ENCODE measurements at places on chromosomes 12 and 14.

DNA sequence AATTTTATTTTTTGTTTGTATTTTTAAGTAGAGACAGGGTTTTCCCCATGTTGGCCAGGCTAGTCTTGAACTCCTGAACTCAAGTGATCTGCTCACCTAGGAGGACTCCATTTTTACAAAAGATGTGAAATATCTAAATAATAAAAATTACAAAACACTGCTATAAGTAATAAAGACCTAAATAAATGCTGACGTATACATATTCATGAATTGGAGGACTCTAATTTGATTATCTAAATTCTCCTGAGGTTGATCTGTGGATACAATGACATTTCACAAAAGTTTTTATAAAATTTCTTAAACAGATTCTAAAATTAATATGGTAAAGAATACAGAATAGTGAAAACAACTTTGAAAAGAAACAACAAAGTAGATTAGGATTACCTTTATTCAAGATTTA, 1224.0 kb downstream of the SLC16A7 start:
- no peak for DNase-seq

- DNase-seq: no peak
Measured at GRCh38 chr14:105316968-105317510, 2.5 kb downstream of the PACS2 start.

GRCh38 chr14:93040982-93041381, 74.7 kb downstream of the ITPK1 start:
- no peak for DNase-seq

DNA sequence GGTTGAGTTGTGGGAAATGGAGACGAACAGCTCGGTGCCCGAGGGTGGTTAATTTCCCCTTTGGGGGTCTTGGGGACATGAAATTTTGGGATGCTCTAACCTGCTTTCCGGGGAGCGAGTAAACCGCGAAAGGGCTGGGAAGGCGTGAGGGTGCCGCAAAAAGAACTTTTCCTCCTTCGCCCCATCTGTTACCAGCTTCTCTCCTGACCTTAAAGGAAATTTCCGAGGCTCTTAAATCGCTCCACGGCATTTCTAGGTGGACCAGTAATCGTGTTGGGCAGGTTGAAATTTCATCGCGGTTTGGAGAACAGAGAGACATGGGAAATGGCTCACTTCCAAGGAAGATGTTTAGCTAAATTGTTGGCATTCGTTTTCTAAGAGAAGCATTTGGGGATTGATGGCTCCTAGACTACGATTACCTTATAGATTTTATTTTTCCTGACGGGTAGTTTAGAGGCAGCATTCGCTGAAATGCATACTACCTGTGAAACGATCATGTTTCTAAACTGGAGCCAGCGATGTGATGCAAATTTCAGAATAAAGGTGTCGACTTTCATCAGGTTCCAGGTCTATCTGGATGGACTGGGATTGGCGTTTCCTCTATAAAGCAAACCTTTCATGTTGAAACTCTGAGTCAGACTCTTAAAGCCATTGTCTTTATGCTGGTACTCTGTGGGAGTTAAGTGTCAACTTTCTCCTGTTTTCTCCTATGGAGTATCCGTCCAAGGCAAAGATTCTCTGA, 414.5 kb downstream of the PCNX1 start:
- DNase-seq: peak; percentile 65

DNA sequence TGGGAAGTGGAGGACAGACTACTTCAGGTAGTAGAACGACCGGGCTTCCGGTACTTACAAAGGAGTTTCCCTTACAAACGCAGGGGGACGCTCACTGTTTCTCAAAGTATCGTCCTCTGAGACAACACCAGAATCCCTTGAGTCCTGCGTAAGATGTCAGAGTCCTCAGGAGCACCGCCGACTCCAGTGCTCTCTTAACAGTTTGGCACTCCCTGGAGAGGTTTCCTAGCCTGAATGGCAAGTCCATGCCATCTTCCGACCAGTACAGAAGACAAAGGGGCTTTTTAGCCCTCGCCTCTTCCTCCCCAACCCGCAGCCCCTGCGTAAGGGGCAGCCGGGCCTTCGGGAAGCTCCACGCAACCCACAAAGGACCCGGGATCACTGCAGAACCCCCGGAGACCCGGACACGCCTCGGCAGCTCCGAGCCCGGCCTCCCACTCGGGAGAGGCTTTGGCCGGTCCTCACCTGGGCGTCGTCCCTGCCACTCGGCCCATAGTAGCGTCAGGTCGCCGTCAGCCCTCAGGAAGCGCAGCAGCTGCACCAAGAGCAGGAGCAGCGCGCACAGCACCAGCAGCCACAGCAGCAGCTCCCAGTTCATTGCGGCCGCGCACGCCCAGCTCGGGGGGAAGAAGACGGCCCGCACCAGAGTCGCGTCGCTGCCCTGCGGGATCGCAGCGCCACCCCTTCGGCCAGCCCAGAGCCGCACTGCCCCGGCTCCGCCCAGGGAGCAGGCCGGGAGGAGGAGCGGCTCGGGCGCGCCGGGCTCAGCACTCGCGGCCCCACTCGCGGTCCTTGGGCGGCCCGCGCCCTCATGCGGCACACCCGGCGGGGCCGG, at the start of gene DHRS7:
Gene DHRS7 (minus strand): TSS at position 687 of the 835 bp plus-strand sequence. CDS start 89 bp downstream, at position 598.
- DNase-seq: peak; percentile 74

GRCh38 chr14:101292448-101292847, 268.8 kb upstream of the DIO3 start:
- no peak for DNase-seq

DNA sequence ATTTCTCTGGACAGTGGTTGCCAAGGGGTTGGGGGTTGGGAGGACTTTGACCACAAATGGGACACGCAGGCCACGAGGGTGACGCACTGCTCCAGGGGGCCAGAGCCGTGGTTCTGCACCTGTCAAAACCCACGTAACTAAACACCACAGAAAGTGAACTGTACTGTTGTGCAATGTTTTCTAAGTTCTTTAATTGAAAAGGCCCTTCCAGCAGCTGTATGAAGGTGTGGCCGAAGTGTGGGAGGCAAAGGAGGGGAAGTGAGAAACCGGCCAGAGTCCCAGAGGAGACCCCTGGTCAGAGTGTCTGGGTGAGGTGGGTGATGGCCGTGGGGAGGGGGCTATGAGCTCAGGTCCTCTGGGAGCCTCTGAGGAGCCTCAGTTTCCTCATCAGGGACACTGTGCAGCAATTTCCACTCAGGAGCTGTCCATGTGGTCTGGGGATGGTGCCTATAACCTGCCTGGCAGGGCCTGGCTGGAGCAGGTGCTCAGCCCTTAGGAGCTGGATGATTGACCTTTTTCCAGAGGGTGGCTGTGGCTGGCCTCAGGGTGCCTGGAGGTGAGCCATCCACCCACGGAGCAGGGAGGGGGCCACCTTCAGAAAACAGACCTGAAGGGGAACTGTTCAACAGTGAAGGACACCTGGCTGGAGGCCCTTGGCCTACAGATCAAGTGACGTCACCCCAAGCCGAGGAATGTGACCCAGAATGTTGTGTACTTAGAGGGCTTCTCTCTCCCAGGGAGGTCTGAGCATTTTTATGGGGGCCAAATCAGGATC, 9.8 kb upstream of the BDKRB2 start:
- DNase-seq: no peak

DNA sequence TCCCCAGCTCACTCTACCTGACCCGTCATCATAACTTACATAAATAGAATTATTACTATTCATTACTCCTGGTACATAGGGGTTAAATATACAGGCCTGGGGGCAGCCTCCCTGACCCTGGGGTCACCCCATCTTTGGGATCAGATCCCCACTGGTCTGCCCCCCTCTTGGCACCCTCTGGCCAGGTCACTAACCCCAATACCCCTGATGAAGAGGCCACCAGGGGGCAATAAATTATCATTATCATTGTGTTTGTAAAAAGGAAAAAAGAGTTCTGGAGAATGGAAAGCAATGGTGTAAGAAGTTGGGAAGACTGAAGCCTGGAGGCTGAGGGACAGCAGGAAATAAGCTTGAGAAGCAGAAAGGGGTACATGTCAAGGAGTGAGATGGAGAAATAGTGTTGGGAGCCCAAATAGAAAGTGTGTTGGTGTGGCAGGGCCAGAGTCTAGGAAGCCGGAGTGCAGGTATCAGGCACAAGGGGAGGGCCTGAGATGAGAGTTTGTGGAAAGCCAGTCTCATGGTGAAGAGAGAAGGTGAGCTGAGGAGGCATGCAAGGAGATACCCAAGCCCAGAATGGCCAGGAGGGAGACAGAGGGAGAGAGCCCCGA, 6.1 kb upstream of the AAAS start:
- peak; percentile 32 for DNase-seq

DNA sequence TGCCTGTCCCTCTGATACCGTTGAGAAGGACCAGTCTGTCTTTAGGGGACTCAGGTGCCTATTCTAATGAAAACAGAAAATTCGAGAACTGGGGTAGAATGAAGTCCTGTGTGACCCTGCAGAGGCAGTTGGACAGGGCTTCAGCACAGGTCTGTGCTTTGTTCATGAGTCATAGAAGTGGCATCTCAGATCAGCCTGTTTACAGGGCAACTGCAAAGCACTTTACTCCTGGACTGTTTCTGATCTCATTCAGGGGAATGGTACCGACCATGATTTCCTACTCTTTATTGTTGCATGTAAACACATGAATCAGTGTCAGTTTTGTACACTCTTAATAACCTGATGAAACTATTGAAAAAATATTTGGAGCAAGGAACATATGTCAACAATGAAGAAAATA, 1517.0 kb downstream of the AACS start:
- no peak for DNase-seq

- no peak for DNase-seq
Measured at GRCh38 chr14:51507906-51508511, 143.7 kb upstream of the FRMD6 start.

DNA sequence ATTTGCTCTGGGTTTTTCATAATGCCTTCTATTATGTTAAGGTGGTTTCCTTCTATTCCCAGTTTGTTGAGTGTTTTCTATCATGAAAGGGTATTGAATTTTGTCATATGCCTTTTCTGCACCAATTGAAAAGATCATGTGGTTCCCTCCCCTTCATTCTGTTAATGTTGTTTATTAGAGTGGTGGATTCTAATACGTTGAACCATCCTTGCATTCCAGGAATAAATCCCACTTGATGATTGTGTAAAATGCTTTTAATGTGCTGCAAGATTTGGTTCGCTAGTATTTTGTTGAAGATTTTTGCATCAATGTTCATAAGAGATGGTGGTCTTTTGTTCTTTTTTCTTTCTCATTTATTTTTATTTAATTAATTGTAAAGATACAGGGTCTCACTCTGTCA, 55.2 kb downstream of the ATP23 start:
- DNase-seq: no peak

DNA sequence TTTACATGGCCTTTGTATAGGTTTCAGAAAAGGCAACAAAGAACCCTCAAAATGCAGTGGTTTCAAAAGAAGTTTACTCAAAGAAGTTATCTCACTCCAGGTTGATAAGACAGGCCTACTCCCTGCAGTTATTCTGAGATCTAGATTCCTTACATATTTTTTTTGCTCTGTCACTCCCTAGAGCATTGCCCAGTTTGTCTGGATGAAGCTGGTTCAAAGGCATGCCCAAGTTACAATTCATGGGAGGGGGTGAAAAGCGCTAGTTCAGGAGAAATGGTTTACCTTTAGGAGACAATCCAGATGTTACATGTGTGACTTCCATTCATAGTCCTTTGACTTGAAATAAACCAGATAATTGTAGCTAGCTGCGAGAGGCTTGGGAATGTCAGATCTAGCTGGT, 115.0 kb downstream of the TPH2 start:
- DNase-seq: peak; percentile 99

DNA sequence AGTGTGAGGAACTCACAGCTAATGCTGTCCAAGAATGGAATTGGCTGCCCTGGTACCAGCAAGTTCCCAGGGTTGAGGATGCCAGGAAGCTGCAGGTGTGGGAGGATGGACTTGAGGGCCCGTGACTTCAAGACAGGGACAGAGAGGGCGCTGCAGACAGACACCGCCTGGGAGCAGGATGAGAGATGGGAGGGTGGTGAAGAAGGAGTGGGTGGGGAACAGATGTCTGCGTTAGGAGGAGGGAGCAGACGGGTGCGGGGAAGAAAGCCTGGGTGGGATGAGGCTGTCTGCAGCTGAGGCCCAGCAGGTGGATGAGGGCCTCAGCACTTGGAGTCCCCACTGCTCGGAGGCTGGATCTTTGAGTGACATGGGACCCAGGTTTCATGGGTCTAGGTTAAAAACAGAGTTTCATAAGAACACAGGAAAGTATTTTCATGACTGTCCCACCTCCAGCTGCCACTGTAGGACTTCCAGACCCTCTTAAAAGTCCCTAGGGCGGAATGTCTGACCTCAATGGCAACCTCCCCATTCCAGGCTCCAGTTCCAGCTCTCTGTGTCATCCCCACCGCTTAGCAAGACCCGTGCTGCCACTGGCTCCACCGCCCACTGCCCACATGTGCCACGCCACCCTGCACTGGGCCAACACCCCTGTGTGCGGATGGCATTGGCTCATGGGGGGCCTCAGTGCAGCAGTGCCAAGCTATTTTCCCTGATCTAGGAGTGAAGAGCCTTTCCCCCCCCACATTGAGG, 70.3 kb upstream of the SCN8A start:
- no peak for DNase-seq

Measured in NCI-H226 (cell line).